CD4-positive, alpha-beta T cell treated with Interferon alpha-2 for 1 hour (primary cell): ENCODE measurements at places on chromosomes 1 and 21.

DNA sequence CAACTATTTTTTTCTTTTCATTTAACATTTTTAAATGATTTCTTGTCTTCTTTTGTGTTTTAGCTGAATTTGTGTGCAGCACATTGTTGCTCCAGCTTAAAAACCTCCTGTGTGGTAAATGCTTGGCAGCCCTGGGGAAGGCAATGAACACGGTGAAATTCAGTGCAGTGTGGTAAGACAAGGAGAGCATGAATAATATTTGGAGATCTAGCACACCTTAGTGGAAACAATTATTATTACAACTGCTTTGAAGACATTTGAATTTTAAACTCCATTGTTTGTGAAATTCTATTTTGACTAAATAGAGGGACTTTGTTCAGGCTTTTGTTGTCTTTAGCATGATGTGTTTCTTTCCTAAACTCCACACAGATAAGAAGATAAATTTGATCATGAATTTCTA lies 242.6 kb upstream of the CXADR start:
- no peak for DNase-seq

DNA sequence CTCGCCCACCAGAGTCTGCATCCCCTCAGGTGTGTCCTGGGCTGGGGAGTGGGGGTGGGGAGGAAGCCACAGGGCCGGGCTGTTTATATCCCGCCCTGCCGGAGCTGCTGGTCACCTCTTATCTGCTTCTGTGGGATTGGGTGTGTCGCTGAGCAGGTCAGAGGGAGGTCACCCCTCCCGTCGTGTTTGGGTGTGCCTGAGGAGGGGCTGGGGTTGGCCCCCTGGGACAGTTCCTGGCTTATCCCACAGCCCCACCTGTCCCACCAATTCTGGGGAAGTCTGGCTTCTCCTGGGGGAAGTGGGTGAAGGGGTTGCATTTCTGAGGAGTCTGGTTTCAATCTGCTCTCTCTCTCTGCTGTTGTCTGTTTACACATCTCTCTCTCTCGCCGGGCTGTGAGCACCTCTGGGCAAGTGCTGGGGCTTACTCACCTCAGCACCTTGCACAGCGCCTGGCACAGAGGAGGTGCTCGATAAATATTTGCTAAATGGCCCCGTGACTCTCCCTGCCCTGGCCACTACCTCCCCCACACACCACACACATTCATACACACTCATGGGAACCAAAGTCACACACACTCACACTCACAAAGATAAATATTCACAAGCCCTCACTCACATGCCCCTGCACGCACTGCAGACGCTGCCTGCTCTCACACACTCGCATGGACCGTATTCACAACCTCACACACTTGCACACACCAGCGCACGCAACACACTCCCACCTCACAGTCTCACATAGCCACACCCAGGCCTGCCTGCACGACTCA lies 8.3 kb downstream of the ELF3 start:
- DNase-seq: no peak

GRCh38 chr1:179978199-179979079 lies 23.8 kb downstream of the CEP350 start:
- no peak for DNase-seq

DNA sequence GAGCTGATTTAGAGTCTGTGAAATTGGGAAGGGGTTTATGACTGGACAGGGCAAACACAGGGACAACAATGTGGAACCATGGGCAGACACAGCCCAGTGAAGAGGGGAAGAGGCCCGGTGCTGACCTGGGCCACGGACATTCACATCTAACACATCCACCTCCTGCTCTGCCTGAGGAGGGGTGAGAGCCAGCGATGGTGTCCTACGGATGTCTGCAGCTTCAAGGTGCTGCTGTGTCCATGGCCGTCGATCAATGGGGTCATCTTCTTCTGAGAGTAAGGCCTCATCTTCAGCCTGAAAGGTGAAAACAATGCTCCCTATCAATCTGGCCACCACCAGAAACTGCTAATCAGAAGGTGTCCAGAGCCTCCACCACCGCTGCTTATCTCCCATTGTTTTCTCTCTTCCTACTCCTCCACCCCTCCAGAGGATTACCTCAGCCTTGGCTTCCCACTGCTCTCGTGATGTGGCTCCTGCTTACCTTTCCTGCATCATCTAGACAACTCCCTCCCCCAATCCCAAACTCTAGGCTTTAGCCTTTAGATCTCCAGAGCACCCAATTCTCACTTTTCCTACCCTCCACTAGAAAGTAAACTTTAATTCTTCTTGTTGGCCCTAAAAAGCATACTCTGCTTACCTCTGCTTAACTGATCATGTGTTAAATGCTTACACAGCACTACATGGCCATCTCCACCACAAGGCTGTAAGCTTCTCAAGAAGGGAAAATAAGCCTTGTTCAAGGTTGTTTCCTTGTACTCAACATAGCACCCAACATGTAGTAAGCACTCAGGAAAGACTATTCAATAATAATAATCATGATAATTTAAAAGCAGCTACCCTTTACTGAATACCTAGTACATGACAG lies 24.0 kb upstream of the ADAM30 start:
- no peak for DNase-seq
